ENCODE measurements at places on chromosomes 4 and X.

DNA sequence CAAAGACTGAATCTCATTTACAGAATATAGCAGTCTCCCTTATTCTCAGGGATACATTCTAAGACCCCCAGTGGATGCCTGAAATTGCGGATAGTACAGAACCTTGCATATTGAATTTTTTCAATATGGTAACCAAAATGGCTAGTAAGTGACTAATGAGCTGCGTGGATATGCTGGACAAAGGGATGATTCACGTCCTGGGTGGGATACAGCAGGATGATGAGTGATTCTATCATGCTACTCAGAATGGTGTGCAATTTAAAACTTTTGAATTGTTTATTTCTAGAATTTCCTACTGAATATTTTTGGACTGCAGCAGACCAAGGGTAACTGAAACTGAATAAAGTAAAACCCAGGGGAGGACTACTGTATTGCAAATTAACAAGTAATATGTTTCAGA is 66.7 kb downstream of the STAG2 start:
- no peak for DNase-seq

- DNase-seq, result no peak
Observed at GRCh38 chr4:143668930-143669552, 31.4 kb downstream of the FREM3 start.

DNA sequence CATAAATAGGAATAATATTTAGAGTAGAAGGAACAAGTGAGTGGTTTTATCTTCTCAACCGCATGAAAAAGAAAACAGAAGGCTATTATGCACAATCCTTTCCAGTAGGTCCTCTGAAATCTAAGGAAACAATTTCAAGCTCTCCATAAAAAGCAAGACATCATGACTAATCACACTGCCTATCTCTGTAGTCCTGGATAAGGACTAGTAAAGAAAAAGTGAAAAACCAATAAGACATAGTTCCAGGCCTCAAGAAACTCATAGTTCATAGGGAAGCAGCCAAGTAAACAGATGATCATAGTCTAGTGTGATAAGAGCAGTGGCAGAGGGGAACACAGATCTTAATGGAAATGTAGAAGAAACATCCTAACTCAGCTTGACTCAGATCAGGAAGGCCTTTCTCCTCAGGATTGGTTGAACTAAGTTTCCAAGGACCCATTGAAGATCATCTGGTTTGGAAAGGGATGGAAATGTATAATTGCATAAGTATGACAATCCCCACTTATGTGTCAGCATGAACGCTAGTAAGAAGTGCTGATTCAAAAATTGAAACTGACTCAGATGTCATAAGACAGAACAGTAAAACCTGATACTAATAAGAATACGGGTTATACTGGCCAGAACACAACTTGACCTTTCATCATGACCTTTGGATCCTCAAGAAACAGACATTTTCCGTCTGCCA is 155.3 kb downstream of the GRIA3 start:
- no peak for DNase-seq

- no peak for DNase-seq
Observed at GRCh38 chrX:9311421-9312160, 153.3 kb upstream of the TBL1X start.

GRCh38 chr4:17561195-17561909 is 15.6 kb upstream of the LAP3 start:
- DNase-seq, result no peak

- DNase-seq, result no peak
Observed at GRCh38 chr4:80017125-80017854, 55.7 kb downstream of the ANTXR2 start.

- no peak for DNase-seq
Observed at GRCh38 chrX:21658152-21658737, at the start of gene KLHL34. Gene KLHL34, minus strand, starts transcription at chrX:21658330. Its CDS starts 542 bp downstream, at chrX:21657788.

- DNase-seq, result no peak
Observed at GRCh38 chrX:77505227-77505626, 58.0 kb downstream of the FGF16 start.

- no peak for DNase-seq
Observed at GRCh38 chr4:2863649-2864048, 20.0 kb downstream of the ADD1 start.

GRCh38 chrX:111119341-111119740 is 23.4 kb downstream of the PAK3 start:
- no peak for DNase-seq

- DNase-seq, result no peak
Observed at GRCh38 chr4:27350161-27350560, 489.5 kb downstream of the STIM2 start.

DNA sequence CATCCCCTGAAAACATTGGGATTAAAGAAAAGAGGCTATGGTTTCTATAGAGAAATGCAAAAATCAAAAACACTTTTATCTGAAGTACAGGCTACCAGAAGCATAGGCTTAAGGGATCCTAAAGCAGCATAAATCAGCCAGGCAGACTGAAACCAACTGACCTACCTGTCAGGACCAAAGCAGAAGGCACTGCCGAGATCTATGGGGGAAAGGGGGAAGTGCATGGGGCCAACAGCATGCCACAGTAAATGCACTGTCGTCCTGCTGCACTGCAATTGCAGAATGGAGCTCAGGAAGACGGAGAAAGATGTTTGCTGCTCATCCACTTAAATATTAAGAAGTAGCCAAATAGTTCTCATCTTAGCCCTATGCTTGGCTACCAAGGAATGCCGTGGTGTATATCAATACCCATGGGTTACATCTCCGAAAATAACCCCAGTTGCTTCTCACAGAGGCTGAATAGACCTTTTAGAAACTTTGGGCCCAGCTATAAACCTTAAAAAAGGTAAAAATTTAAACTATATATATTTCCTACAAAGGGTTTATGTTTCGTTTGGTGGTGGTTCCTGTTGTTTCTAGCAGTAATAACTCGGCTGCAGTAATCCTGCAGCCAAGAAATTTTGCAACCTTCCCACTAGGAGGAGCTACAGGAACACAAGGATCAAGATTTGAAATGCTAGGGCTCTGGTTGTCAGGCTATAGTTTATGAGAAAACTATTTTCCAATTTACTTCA is 312.2 kb upstream of the DIAPH2 start:
- DNase-seq, result peak; percentile 33

GRCh38 chrX:55007656-55008055 is 7.5 kb downstream of the APEX2 start:
- DNase-seq, result no peak

DNA sequence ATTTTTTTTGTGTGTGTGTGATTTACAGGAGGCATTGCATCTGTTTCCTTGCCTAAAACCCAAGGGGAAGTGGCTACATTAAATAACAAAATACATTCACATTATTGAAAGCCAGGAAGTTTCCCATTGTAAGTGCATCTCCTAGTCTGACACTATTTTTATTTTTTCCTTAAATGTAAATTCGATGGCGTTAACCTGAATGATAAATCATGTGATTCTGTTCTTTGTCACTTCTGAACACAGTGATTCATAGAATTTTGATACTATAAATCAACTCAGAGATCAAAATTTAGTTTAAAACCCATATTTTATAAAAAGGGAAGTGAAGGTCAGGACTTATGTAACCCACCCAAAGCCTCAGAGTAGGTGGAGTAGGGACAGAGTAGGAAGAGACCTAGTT is 258.1 kb downstream of the GABRG1 start:
- DNase-seq, result no peak

- no peak for DNase-seq
Observed at GRCh38 chr4:88033309-88033708, 25.9 kb downstream of the PKD2 start.

DNA sequence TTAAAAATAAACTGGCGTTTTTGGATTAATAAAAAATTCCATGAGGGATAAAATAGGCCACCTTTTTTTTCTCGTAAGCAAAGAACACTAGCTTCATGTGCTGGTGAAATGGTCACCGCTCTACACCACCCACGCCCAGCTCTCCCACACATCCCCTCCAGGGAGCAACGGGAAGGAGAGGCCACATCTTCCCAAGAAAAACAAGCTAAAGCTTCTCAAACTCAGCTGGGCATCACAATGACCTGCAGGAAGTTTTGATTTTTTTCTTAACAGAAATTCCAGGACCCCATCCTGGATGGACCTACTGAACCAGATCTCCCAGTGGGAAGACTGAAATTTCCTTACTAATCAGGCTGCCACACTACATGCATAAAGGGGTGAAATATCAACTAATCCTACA is 9.8 kb downstream of the TSPAN5 start:
- no peak for DNase-seq

- no peak for DNase-seq
Observed at GRCh38 chr4:145843148-145843547, 95.5 kb downstream of the ZNF827 start.

DNA sequence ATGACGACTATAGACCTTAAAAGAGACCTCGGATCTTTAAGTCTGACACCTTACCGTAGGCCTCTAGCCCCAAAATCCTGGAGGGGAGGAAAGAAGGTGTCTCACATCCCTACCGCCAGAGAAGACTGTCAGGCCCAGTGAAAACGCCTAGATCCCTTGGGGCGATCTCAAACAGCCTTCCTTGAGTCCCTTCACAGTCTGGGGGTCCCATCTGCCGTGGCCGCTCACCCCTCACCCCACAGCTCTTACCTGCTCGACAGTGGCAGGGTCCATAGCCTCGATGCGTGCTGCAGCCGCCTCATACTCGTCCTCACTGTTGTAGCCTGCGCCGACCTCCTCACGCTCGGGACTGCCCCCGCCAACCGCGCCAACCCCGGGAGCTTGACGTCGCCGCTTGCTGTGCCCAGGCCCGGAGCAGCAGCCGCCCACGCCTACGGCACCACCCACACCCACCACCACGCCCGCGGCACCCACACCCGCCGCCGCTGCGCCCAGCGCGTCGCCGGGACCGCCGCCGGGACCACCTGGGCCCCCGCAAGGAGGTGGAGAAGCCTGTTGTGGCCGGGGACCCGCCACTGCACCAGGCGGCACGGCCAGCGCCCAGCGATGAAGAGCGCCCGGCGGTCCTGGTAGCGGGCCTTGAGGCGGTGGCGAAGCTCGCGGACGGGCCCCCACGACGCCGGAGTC is 536 bp downstream of the OTUD5 start:
- DNase-seq, result no peak

- DNase-seq, result no peak
Observed at GRCh38 chr4:144338834-144339233, 198.3 kb upstream of the GYPA start.

DNA sequence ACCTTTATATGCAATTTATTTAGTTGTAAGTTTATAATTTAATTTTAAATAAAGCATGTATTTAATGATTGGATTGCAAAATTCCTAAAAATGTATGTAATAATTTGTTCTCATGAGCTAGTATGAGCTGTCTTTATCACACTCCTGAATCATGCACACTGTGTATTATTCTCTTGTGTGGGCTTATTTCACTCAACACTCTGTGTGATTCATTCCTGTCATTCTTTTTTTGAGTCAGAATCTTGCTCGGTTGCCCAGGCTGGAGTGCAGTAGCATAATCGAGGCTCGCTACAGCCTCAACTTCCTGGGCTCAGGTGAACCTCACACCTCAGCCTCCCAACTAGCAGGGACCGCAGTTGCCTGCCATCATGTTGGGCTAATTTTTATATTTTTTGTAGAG is 123.1 kb upstream of the SLC34A2 start:
- DNase-seq, result no peak

DNA sequence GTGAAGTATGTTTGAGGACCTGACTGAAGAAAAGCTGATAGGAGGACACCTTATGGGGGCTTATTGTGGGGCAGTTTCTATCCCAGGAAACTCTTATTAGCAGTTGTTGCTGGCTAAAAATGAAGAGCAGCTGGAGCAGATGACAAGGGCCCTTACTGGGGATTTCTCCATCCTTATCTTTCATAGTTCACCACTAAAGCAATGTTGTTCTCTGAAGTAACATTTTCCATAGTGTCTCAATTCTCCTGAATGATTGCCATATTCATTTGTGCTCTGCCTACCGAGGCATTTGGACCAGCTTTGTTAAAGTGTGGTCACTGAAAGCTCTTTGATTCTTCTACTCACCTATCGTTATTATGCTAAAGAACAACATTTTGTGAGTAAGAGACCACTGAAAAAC is 7.7 kb downstream of the ENOX2 start:
- no peak for DNase-seq

- no peak for DNase-seq
Observed at GRCh38 chr4:38195486-38195885, 235.3 kb downstream of the PTTG2 start.

- DNase-seq, result no peak
Observed at GRCh38 chr4:174592256-174592984, 70.1 kb upstream of the HPGD start.

Measured in H9 (cell line).